Activated effector memory CD4-positive, alpha-beta T cell treated with anti-CD3 and anti-CD28 coated beads, Interleukin-2, amount 50 U/mL, for 16 hours (primary cell): ENCODE measurements at places on chromosomes 5 and 9.

GRCh38 chr9:73133022-73133651 is 18.5 kb upstream of the ANXA1 start:
- DNase-seq = no peak

DNA sequence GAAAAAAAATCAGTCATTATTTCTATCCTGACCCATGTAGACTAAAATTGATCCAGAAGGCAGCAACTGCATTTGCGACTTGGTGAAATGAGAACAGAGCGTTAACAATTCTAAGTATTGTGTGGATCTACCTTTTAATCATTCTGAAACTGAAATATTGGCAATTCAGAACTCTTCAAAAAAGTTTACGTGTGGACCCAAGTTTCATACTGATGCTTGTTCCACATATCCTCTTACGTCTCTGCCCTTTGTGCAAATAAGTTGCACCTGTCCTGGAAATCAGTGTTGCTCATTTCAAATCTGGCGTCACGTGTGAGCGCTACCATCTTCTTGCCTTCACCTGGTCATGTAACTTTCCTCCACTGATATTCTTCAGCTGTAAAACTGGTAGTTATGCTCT is 74.7 kb downstream of the NTRK2 start:
- DNase-seq = no peak

DNA sequence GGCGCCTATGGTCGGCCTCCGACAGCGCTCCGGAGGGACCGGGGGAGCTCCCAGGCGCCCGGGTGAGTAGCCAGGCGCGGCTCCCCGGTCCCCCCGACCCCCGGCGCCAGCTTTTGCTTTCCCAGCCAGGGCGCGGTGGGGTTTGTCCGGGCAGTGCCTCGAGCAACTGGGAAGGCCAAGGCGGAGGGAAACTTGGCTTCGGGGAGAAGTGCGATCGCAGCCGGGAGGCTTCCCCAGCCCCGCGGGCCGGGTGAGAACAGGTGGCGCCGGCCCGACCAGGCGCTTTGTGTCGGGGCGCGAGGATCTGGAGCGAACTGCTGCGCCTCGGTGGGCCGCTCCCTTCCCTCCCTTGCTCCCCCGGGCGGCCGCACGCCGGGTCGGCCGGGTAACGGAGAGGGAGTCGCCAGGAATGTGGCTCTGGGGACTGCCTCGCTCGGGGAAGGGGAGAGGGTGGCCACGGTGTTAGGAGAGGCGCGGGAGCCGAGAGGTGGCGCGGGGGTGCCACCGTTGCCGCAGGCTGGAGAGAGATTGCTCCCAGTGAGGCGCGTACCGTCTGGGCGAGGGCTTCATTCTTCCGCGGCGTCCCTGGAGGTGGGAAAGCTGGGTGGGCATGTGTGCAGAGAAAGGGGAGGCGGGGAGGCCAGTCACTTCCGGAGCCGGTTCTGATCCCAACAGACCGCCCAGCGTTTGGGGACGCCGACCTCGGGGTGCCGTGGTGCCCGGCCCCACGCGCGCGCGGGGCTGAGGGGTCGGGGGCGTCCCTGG is 561 bp downstream of the DAPK1 start:
- DNase-seq = no peak

DNA sequence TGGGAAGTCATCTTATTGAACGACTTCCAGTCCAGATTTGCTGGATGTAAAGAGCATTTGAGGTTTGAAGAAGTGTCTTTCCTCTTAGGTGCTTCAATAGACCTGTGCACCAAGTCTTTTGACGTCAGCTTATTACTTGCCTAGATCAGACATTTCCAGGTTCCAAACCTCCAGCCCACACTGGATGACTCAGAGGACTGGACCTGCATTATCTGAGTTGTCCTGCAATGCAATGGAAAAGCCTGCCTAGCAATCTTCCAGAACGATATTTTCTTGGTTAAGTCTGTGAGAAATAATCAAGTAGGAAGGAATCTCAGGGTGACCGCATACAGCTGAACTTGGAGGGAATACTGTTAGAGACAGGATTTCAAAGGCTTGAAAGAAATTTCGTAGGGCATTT is 147.2 kb upstream of the MOCS2 start:
- no peak for DNase-seq

DNA sequence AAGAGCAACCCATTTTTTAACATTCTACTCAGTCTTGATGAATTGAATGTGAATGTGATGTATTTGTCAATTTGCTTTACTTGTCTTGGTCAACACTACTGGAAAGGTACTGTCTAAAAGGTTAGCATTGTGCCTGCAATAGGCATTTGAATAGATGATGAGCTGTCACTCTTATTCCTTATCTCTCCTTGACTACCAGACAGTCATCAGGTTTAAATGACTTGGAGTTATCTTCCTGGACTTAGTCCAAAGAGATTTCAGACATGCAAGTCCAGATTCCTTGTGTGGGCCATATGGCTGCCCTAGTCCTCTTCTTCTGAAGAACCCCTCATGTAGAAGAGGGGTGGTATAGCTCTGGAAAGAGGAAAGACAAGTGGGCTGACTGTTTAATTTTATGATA is 4.8 kb downstream of the ARHGEF28 start:
- DNase-seq = no peak

DNA sequence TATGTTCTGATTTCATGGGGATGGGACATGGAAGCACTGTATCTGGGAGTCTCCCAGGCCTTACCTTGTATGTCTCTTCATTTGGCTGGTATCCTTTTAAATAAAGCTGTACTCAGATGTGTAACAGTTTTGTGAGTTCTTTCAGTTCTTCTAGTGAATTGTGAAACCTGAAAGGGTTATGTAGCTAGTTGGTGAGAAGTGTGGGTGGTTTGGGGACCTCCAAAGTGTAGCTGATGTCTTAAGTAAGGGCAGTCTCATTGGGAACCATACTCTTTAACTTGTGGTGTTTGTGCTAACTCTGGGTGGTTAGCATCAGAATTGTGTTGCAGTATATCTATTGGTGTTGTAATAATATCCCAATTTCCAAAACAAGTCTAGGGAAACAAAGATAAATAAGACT is 166.9 kb upstream of the CCNH start:
- DNase-seq = no peak

- no peak for DNase-seq
Measured at GRCh38 chr9:111876179-111876578, 20.4 kb upstream of the UGCG start.

DNA sequence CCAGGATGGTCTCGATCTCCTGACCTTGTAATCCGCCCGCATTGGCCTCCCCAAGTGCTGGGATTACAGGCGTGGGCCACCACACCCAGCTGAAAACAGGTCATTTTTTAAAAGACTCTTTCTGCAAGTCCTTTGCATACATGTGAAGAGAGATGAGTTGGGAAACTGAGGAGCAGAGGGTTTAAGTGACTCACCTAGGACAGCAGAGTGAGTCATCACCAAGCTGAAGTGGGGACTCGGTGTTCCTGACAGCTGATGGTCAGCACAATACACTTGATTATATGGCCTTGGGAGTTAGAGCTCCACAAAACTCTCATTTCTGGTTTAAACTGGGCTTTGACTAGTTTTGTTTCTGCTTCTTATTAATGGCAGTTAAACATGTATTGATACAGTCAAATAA is 38.1 kb upstream of the SSBP2 start:
- no peak for DNase-seq

- DNase-seq = no peak
Measured at GRCh38 chr5:25020454-25020853, 375.7 kb upstream of the CDH10 start.

DNA sequence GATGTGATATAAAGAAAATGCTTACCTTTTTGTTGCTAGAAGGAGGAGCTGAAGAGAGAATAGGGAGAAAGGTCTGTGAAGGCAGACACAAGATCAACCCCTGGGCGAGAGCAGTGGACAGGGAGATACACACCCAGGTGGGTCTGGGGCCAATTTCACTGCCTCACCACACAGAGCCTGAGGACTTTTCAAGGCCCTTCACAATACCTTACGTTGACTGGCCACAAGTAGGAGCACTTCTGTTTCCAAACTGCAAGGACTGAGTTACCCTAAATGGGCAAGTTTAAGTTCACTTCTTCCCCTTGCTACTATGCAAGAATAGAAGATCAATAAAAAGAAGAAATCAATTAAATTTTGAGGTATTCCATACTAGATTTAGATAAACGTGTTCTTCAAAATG is 174.5 kb upstream of the SLC12A2 start:
- DNase-seq = no peak

DNA sequence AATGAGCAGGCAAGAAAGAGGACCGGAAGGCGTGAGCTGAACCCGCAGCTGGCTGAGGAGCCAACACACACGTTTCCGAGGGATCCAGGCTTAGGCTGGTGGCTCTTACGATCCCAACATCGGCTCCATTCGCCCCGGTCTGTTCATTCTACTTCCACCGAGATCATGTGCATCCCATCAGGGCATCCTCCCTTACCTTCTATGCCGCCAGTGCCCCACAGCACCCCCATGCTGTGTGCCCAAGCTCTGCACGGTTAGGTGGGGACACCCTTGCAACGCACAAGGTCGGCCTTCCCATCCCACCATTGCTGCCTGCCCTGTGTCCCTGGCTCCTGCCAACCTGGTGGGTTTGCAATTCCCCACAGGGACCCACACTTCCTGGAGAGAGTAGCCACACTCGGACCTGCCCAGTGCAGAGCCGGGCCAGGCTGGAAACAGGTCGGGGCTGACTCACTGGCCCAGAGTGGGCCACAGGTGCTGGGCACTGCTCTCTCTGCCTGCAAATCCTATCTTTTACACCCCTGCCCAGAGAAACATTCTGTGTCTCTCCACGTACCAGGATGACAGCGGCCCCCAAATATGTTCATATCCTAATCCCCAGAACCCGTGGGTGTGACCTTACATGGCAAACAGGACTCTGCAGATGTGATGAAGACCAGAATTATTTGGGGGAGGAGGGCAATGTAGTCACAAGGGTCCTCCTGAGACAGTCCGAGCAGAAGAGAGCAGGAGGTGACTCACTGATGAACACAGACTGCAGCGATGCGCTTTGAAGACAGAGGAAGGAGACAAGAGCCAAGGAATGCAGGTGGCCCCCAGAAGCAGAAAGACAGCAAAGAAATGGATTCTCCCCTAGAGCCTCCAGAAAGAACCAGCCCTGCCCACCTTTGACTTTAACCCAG is 182.2 kb downstream of the AUH start:
- no peak for DNase-seq

DNA sequence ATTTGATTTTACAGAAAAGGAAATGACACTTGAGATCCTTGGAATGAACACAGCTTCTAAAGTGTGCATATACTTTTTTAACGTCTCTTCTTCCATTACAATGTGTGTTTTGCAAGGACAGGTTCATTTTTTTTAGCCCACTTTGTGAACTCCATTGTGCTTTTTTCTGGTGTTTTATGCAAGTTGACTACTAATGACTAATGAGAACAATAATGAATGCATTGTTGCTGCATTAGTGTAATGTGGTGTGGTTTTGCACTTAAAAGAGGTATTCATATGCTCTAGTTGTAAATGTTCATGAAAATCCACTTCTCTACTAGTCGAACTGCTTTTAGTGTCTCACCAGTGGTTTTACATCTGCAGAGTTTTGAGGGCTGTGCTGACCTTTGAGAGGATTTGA is 93.6 kb downstream of the UHRF2 start:
- no peak for DNase-seq

GRCh38 chr9:123860603-123861002 is 69.3 kb downstream of the DENND1A start:
- DNase-seq = no peak

- DNase-seq = no peak
Measured at GRCh38 chr9:103700195-103700962, 393.7 kb upstream of the SMC2 start.

GRCh38 chr5:52743970-52744369 is 43.7 kb upstream of the ITGA1 start:
- DNase-seq = peak; percentile 66

GRCh38 chr5:9924614-9925013 is 294.5 kb upstream of the TAS2R1 start:
- DNase-seq = no peak

GRCh38 chr9:14960881-14961280 is 50.7 kb upstream of the FREM1 start:
- DNase-seq = no peak

DNA sequence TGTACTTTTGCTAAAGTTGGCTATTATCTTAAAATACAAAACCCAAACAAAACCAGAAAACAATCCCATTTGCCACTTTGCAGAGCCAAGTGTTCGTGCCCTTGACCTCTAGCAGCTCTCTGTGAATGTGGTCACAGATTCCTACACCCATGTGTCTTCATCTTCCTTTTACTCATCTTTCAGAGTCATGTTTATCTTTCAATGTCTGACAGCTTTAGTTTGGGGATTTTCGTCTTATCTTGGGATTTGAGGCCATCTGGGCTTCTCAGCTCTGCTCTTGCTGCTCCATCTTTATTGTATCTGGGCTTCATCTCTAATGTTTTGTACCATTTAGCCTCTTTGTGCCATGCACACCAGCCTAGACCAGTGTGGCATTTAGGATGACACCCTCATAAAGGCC is 81.0 kb downstream of the DAPK1 start:
- DNase-seq = no peak

GRCh38 chr5:138956801-138957200 is 81.7 kb upstream of the LRRTM2 start:
- peak; percentile 31 for DNase-seq

- DNase-seq = no peak
Measured at GRCh38 chr5:3592298-3592697, 3.3 kb upstream of the IRX1 start.

- no peak for DNase-seq
Measured at GRCh38 chr5:173595841-173596240, 20.6 kb downstream of the BOD1 start.

DNA sequence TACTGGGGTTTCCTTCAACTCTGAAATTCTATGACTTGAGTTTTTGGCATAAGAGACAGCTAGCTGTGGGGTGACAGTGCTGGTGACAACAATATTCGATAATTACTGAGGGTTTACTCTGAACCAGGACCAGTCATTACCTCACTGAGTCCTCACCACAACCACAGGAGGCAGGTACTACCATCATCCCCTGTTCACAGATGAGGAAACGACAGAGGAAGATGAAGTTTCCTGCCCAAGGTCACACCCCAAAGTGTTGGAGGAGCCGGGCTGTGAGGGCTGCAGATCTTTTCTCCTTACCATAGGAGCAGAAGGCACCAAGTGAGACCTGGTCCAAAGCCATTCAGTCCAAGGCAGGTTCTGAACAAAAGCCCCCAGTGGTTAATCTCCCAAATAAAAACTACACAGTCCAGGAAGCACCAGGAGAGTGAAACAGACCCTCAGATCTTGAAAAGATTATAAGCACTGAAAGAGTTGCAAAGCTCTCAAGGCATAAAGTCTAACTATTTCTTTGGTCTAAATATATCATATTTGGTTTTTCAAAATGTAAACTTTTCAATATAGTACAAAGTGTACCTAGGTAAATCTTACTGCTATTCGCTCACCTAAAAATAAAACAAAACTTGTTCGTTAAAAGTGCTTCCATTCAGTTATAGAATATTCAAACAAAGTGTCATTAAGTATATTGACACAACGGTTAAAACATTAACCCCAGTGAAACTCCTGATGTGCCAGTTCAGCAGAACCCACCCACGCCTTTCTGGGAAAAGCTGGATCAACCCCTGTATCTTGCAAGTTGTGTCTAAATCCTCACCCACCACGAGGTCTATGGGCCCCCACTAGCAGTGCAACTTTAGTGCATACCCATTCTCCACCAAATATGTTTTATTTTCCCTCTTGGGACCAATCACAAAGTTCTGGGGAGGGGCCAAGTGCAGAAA is 82.6 kb upstream of the EQTN start:
- DNase-seq = no peak

GRCh38 chr9:130634191-130634768 is 30.1 kb upstream of the PRDM12 start:
- DNase-seq = peak; percentile 53
